ENCODE measurements at places on chromosomes 6 and 20. TPM values are rescaled to one million over a fixed set of nuclear protein-coding genes. Genes with fewer than 3 reads are reported as not detected.

- no peak for DNase-seq
Observed at GRCh38 chr6:166864333-166864732, 92.0 kb downstream of the RNASET2 start.

GRCh38 chr6:52415917-52416628, 4.1 kb upstream of the EFHC1 start:
- no peak for DNase-seq

AGER gene
- total RNA-seq, result 13.2 TPM

DNA sequence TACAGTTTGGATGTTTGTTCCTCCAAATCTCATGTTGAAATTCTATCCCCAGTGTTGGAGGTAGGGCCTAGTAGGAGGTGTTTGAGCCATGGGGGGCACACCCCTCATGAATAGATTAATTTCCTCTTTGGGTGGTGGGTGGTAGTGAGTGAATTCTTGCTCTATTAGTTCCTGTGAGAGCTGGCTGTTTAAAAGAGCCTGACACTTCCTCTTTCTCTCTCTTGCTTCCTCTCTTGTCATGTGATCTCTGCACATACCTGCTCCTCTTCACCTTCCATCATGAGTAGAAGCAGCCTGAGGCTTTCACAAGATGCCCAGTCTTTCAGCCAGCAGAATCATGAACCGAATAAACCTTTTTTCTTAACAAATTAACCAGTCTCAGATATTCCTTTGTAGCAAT, 340.2 kb upstream of the CHD6 start:
- DNase-seq, result no peak

PCNA gene
- 43.3 TPM for total RNA-seq

DNA sequence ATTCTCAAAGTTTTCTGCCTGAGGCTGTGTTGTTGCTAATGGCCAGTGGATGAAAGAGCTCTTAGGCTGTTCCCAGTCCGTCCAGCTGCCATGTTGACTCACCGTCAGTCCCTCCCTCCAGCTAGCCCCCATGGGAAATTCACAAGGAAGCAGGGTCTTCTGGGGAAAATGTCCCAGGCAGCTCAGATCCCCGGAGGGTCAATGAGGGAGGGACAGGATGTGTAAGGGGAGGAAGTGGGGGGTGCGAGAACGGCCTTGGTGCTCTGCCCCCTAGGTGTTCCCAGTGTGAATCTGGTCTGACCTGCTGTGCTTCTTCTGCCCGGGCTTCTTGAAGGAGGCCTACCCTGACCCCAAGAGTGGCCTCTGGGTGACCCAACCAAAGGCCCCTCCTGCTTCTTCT, 65.9 kb downstream of the CEBPB start:
- DNase-seq, result no peak

DNA sequence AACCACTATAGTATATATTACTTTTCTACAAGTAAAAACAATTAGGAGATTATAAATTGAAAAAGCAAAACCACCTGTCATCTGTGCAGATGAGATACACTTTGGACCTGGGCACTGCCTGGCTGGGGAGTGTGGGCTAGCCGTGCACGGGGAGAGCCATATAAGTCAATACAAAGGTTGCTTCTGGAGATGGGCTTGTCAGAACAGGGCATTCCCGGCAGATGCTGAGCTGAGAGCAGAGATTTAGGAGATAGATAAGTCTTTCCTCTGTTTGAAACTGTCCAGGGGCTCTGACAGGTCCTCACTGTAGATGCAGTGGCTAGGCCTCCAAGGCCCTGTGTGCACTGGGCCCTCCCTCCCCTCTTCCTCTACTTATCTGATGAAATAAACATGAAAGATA, 34.5 kb downstream of the CD164 start:
- DNase-seq, result no peak

- DNase-seq, result no peak
Observed at GRCh38 chr6:104473021-104473429, 386.7 kb downstream of the HACE1 start.

DNA sequence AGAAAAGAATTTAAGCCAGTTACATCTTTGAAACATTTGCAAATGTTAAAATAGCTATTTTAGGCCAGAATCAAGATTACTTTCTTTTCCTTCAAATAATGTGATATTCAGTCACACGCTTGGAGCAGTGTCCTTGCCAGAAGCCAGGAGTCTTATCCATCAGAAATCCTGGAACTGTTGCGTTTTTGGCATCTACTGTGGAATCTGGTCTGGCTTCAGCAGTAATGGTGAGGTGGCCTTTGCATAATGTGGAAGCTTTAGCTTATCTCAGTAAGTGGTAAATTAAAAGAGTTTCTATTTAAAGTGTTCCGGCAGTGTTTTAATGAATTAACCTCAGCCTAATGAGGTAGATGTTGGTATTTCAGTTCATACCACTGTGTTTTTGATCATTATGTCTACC, 97.6 kb downstream of the FIG4 start:
- DNase-seq, result no peak

- peak; percentile 79 for DNase-seq
Observed at GRCh38 chr20:47725248-47725973, 59.9 kb downstream of the SULF2 start.
